ENCODE measurements at places on chromosomes 7 and 10.

DNA sequence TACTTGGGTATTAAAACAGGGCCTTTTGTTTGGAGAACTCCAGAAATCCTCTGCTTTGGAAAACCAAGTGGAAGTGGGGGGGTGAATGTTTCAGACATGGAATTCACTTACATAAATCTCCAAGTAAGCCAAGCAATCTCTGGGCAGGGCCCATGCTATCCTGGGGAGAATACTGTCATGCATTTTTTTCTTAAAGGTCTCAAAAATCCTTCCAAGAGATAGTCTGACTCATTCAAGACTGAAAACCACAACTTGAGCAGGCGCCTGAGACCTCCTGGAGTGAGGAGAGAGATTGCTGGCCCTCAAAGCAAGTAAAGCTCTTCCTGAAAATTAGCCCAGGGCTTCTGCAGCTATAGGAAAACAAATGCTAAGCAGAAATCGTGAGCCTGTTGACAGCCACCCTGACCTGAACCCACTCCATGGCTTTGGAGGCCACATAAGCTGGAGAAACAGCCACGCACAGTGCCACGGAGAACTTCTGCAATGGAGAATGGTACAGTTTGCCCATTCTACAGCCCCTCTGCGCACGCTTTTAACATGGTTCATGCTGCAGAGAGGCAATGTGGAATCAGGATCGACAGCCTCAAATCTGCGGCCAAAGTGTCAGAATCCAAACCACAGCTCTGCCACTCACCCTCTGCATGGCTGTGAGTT is 203.1 kb upstream of the AUTS2 start:
- DNase-seq = peak; percentile 90

GRCh38 chr7:110484356-110484755 is 606.6 kb upstream of the LRRN3 start:
- DNase-seq = no peak

GRCh38 chr7:147492606-147493005 is 1098.0 kb upstream of the C7orf33 start:
- no peak for DNase-seq

GRCh38 chr7:29345590-29345989 is 151.0 kb downstream of the CHN2 start:
- DNase-seq = peak; percentile 49

DNA sequence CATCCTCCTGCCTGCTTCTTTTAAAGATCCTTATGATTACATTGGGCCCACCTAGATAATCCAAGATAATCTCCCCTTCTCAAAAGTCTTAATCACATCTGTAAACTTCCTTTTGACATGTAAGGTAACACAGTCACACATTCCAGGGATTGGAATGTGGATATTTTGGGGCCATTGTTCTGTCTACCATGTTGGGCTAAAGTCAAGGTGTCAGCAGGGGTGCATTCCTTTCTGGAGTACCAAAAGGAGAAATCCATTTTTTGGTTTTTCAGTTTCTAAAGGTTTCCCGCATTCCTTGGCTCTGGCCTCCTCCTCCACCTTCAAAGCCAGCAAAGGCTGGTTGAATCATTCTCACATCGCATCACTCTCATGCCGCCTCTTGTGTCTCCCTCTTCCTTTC is 197.6 kb upstream of the NFE2L3 start:
- no peak for DNase-seq

GRCh38 chr7:13850185-13850752 is 139.2 kb downstream of the ETV1 start:
- DNase-seq = peak; percentile 98

DNA sequence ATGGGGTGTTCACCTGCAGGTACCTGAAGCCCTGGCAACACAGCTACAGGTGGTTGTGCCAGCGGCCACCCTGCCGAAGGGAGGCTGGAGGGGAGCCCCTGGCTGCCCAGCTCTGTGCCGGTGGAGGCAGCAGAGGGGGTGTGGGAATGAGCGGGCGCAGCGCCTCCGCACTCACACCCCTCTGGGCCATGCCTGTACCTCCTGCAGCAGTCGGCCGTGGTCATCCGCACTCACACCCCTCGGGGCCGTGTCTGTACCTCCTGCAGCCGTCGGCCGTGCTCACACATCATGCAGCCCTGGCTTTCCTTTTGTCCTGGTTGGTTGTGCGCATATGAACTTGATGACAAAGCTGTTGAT is 1.7 kb downstream of the ZNF511 start:
- no peak for DNase-seq

DNA sequence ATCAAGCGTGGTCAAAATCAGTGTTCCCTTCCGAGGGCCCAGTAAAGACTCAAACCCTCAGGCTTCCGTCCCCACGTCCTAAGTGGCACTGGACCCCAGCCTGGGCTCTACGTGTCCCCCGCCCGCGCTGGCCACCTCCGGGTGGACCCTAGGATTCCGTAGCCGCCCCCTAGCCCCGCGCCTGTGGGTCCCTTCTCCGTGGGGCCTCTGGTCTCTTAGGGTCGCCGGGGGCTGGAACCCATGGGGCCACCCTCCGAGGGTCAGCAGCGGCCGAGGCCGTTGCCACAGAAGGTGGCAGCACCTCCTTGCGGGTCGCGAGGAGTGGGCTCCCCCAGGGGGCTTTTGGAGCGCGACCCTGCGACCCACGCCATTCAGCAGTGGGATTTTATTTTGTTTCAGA is 170.5 kb upstream of the EEPD1 start:
- DNase-seq = no peak

DNA sequence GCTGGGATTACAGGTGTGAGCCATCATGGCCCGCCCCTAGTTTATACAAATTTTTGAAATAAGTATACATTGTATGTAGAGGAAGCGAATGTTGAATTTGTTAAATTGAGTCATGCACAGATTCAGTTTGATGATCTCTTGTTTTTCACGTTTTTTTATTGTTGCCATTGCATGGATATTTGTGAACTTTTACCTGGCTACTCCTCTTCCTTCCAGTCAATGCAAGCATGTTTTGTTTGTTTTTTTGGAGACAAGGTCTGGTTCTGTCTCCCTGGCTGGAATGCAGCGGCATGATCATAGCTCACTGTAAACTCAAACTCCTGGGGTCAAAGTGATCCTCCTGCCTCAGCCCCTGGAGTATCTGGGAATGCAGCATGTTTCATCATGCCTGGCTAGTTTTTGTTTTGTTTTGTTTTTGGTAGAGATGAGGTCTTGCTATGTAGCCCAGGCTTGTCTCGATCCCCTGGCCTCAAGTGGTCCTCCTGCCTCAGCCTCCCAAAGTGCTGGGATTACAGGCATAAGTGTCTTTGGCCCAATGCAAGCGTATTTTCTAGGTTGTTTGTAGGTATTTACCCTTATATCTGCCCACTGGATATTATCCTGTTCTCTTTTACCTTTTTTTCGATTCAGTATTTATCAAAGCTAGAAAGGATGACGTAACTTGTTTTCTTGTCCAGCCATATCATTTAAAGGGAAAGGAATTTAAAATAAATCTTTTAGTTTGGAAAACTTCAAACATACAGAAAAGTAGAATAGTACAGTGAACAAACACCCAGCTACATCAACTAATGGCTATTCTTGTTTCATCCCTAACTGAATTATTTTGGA is 11.0 kb downstream of the LCOR start:
- DNase-seq = no peak

DNA sequence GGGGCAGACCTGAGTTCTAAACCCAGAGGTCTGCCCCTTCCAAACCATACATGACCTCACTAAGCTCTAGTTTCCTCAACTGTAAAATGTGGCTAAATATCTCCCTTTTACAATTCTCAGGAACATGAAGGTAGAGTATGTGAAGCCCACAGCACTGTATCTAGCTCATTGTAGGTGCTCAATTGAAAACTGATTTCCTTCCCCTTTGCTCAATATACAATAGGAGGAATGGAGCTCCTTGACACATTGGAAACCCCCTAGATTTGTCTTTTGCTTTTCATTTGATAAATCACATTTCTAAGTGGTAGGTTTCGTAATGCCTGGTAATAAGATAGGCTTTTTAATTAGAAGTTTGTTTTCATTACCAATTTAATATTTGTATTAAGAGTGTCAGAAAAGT is 153.3 kb downstream of the ARID5B start:
- DNase-seq = no peak

DNA sequence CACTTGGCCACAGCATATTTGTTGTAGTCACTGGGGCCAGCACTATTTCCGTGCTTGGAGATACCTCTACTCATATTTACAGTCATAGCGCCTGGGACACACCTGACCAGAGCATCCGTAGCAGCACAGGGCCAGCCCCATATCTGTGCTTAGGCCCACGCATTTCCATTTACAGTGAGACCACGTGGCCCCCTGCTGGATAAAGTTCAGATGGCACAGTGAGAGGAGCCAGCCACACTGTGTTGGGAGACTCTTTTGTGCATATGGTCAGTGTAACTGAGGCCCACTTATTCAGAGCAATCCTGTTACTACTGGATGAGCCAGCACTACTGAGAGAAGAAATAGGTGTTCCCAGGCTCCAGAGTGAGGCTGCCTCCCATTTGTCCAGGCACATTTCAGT is 455.3 kb downstream of the REEP3 start:
- peak; percentile 62 for DNase-seq

- DNase-seq = peak; percentile 29
These were observed 253.2 kb downstream of the BMPER start for GRCh38 chr7:34158368-34159153.

DNA sequence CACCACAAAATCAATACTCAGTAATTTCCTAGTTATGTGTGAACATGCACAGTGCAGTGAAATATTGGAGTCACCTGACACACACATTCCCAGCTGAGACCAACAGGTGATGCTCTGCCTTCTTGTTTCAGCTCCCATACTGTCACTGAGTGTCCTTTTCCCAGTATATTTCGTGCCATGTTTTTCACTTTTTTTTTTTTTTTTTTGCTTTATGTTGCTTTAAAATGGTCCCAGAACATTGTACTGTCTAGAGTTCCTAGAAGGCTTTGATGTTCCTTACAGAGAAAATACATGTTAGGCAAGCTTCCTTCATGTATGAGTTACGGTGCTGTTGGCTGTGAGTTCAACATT is 45.6 kb downstream of the ELAPOR2 start:
- DNase-seq = no peak

GRCh38 chr10:101481256-101481655 is 106.8 kb downstream of the POLL start:
- DNase-seq = no peak

DNA sequence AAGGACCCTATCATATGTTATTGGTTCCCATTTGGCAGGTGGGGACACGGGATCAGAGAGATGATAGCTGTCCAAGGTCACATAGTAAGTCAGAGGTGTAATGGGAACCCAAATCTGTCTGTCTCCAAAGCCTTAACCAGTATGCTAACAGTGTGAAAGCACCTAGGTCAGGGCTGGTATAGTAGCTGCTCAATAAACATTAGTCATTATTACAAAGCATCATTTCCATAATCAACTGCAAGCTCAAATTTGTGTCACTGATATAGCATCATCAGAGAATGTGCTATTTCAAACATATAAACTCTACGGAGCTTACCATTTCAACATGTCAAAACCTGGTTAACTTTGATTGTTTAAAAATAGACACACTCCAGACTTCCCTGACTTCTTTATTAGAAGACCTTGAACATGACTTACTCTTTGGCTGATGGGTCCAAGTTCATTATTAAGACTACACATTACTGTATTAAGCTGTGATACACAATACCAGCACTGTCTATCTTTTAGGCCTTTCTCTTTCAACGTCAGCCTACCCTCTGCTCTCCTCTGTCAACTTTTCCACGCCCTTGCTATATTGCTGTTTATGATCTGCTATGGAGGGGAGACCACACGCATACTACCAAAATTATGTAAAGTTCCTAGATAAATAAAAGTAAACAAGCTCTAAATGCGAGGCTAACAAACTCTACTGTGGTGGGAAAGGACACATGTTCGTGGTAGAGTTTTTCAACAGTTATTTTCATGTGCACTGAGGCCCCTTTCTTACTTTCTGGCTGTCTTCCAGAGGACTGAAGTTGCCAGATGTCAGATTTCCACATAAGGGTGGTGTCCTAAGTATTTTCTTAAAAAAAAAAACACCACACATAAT is 33.6 kb downstream of the DNMBP start:
- peak; percentile 69 for DNase-seq

DNA sequence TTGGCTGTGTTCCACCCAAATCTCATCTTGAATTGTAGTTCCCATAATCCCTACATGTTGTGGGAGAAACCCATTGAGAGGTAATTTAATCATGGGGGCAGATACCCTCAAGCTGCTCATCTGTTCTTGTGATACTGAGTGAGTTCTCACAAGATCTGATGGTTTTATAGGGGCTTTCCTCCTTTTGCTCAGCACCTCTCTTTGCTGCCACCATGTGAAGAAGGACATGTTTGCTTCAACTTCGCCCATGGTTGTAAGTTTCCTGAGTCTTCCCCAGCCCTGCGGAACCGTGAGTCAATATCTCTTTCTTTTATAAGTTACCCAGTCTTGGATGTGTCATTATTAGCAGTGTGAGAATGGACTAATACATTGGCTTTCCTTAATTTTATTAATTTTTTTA is 527.8 kb downstream of the MDFIC start:
- peak; percentile 25 for DNase-seq

DNA sequence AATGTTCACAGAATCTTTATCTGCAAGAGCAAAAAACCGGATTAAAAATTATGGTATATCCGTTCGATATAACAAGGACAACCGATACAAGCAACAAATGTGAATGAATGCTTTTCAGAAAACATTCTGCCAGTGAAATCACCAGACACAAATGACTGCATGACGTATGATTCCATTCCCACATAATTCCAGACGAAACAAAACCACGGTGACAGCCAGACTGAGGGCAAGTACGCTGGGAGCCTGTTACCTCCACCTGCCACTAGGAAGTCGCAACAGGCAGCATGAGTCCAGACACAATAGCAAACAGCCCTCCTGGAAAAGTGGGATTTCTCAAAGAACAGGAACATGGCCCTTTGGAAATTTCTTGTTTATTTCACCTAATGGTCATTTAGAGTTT is 41.7 kb downstream of the MAD1L1 start:
- no peak for DNase-seq

GRCh38 chr7:90688810-90689209 is 92.7 kb downstream of the CDK14 start:
- DNase-seq = no peak

- DNase-seq = peak; percentile 65
These were observed 712.1 kb downstream of the PHTF2 start for GRCh38 chr7:78510580-78511188.

- no peak for DNase-seq
These were observed 312.1 kb downstream of the SKIDA1 start for GRCh38 chr10:21213381-21213780.

DNA sequence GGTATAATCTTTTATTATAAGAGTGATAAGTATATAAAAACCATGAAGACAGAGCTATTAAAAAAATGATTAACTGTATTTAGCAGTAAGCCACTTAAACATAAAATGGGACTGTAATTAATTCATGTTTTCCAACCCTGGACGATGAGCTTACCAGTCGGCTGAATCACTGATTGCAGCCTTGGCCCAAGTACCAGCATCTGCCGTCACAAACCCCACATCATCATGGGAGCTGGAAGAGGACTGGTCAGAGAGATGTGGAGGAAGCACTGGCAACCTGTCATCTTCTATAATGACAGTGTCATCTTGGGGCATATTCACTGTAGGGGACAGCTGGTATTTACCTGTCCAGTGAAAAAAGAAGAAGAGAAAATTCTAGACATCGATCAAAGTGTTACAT is 473.6 kb downstream of the PARD3 start:
- no peak for DNase-seq

All from A673 (cell line).